ENCODE measurements at places on chromosomes 4 and X.

DNA sequence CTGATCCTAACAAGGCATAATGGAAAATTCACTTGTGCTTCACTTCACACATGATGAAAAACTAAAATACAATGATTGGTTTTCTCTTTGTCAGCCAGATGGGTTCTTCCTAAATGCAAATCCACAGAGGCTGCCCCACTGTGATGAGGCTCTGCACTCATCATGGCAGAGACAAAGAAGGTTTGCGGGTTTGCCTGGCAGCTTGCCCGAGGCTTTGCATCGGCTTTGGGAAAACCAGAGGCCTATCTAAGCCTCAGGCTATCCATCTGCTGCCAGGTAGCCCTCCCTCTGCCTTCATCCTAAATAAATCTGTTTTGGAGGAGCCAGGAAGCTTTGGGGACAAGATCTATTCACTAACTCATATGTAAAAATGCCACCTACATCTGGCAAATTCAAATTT, 244.2 kb downstream of the PACRGL start:
- DNase-seq, result no peak

DNA sequence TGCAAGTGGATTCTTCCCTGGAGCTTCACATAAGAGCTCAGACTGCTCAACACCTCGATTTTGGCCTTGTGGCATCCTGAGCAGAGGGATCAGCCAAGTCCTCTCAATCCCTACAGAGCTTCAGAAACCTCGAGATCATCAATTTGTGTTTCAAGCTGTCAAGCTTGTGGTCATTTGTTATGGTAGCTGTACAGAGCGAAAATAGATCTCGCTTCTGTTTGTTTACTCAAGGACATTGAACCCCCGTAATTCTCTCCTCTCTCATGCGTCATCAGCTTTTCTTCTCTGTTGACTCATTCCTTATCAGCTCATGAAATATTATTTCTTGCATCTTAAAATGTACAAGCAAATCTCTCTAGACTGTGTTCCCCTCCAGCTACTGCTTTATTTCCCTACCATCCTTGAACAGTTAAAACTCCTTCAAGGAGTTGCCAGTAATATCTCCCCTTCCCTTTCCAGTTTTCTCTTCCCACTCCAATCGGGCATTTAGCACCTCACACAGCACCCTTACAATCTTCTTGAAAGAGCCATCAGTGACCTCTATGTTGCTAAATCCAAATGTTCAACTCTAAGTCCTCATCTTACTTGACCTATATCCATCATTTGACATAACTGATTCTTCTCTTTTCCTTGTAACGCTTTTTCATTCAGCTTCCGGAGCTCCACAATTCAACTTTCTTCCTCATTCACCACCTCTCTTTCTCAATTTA, 106.2 kb upstream of the FAT1 start:
- no peak for DNase-seq

- no peak for DNase-seq
These were observed 15.3 kb upstream of the BEND4 start for GRCh38 chr4:42167709-42168108.

DNA sequence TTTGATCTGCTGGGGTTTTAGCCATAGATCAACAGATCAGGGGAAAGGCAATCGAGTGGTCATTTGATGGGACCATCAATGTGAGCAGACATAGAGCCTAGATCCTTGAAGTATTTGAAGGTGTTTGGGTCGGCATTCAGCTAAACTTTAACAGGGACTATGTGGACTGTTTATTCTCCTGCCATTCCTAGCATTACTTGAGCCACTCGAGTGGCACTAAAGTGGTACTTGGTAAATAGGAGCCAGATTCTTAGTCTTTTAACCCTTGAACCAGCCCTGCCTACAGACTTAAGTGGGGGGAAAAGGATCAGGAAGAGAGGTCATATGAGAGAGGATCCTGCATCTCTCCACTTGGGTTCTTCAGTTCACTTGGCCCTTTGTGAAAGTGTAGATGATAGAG, 3.8 kb downstream of the MSN start:
- DNase-seq, result no peak

DNA sequence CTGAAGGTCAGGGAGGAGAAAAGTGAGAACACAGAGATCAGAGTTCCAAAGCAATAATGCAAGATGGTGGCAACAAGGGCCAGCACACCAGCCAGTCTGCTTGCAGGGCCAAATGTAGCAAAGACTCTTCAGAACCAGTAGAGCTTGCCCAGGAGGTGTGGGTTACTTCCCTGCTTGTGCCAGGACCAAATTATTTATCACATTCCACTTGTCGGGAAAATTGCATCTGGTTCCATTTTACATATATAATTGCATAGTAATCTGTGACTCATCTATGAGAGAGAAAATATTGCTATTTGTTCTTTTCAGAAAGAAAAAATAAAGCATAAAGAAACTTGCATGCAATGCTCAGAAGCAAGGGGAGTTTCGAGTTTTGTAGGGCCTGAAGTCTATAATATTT, 41.4 kb downstream of the MAML3 start:
- no peak for DNase-seq

GRCh38 chrX:124215786-124216185, 116.7 kb upstream of the TEX13D start:
- DNase-seq, result no peak

DNA sequence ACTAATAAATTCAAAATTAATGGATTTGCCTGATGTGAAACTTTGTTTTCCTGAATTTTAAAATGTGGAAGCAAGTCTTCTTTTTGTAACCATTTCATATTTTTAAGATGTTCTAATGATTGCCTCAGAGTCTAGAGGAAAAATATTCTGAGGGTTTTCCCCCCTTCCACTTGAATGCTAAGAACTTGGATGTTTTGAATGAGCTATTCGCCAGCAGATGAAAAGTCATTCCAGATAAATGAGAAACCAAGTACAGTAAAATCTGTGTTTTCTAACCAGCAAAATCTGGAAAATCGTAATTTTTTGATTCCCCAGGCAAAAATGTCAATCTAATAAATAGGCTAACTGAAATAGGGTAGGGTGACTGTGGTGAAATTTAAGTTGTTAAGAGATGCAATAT, 45.6 kb downstream of the SLIT2 start:
- no peak for DNase-seq
